ENCODE measurements at places on chromosomes 7 and 10.

DNA sequence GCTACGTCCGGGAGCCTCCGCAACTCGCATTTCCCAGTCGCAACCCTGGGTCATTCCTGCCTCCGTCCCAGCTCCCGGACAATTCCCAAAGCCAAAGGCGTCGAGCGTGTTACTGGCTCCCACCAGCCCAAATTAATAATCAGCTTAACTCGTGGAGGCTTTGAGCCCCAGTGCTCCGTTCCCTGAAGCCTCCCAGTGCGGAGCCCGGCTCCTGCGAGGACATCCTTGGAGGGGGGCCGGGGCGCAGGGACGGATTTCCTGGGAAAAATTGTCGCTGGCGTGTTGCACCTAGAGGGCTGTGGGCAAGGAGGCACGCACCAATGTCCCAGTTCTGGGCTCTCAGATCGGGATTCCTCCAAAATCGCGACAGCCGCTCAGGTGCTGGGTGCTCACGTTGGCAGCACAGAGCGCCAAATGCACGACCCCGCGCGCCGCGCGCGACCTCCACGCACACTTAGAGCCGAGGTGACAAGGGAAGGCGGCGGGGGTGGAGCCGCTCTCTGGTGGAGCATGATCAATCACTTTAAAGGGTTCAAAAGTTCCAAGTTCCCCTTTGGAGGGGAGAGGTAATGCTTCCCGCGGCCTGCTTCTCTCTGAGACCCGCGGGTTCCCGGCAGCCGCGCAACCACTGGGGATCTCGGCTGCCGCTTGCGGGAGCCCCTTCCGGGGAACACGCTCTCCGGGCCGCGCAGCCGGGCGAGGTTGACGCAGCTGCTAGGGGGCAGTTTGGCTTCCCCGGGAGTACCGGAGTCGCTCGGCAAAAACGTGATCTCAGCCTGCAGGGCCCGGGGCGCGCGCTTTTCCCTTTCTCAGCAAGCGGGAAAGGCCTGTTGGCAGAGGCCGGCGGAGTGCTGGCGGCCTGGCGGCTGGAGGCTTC lies 25.5 kb downstream of the SKIDA1 start:
- no peak for DNase-seq

DNA sequence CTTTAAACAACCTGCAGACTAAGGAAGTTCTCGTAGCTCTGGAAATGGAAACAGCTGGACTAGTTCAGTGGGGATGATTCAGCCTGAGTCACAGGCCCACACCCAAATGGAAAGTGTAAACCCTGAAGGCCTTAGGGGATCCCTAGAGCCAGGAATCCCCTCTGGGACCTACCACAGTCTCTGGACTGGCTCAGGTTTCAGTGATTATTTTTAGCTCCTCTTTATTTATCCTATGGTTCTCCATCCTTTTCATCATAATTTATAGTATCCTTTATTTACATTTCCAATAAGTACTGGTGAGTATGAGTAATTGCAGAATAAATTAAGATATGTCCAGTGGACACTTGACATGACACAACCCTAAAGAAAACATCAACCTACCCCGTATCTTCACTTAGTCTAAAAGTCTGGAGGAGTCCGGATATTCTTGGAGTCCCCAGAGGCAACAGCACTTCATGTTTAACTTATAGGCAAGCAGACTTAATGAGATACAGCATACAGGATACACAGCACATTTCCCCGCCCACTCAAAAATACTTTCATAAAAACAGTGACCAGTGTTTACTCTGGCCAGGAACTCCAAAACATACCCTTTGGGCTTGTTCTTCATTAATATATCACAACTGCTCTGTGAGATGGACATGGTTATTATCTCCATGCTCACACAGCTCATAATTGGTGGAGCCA lies 28.4 kb upstream of the SEMA3E start:
- peak; percentile 94 for DNase-seq

GRCh38 chr10:30781670-30782121 lies 152.1 kb upstream of the LYZL2 start:
- DNase-seq: no peak

- peak; percentile 13 for DNase-seq
Measured at GRCh38 chr7:6530626-6531491, 20.4 kb downstream of the GRID2IP start.

DNA sequence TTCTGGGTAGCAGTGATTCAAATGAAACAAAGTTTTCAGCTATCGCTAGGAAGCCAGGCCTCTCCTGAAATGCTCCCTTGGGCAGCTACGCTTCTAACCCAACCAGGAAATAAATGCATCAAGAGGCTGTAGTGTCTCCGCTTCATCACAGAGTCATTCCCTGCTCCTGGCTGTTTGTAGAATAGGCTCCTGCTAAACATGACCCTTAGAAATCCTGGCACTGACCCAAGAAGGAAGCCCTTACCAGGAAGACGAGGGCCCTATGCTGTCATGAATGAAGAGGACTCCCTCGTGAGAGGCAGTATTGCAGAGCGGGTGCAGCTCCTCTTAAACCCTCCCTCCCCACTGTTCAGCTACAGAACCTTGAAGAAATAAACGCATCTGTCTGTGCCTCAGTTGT lies 48.3 kb downstream of the NOD1 start:
- DNase-seq: peak; percentile 80

- DNase-seq: no peak
Measured at GRCh38 chr10:100715445-100716385, 29.7 kb upstream of the PAX2 start.

- DNase-seq: peak; percentile 47
Measured at GRCh38 chr10:13206546-13207443, 27.4 kb downstream of the UCMA start.

DNA sequence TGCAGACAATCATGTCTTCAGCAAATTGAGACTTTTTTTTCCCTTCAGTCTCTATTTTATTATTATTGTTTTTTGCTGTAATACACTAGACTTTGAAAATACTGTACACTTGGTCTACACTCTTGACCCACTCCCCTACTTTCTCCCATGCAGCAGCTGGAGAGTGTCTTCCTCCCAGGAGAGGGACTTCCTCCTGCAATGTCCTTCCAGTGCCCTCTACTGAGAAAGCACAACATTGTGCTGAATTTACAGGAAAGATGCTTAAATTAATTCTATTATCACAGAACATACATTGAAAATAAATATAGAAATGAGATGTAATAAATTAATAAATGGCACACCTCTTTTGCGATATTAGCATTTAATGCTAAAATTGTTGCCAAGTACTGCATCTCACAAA lies 411.3 kb downstream of the CCSER2 start:
- no peak for DNase-seq

DNA sequence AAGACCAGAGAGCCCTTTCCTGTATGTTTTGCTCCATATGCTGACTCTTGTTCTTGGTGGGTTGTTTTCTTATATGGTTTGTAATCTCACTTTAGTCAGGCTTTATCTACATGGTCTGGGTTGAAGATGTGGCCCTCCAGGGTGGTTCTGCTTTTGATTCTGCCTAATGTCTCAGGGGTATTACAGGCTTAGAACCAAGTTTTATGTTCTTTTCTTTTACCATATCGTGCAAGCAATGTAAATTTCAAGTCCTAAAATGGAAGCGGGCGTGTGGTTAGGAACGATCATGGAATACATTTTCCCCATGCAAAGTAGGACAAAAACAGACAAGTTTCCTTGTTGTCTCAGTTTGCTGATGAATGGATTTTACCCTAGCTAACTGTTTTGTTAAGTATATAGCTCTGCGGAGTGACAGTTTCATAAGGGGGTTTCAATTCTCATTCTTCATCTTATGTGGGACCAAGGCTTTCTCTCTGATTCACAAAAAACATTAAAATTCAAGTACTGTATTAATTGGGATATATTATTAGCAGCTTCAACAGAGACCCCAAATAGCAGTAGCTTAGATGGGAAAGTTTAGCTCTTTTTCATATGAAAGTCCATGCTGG lies 58.7 kb downstream of the MTURN start:
- no peak for DNase-seq

- DNase-seq: no peak
Measured at GRCh38 chr7:88919478-88920131, 124.1 kb upstream of the TEX47 start.

- peak; percentile 43 for DNase-seq
Measured at GRCh38 chr10:5976512-5977470, 552 bp downstream of the IL15RA start.

DNA sequence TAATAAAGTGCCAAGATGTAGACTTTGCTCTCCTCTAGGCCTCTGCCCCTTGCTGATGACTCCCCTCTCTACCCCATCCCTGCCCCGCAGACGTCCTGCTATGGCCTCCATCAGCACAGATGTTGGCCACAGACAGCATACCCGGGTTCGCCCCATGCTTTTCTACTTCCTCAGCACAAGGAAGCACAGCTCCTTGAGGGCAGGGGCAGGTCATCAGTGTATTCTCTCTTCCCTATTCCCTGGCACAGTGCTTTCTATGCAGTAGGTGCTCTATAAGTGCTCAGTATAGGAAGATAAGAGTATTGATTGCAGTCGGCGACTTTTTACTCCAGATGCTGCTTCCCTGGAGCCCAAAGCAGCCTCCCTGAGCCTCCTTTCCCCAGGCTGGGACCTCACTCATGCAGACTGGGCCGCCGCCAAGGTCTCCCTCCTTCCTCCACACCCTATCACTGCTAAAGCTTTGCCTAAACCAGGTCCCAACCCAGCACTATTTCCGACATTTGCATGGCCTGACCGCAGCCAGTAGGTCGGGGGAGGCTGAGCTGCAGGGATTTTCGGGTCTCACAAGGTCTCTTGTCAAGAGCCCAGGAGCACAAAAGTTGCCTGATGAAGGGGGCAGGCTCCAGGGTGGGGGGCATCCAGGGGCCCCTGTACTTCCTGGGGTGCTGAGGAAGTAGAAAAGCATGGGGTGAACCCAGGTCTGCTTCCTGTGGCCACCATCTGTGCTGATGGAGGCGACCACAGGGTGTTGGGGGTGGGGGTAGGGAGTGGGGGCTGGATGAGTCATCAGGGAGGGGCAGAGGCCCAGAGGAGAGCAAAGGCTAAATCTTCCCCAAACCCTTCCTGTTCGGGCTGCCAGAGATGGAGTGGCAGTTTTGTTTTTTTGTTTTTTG lies 8.0 kb downstream of the CALHM3 start:
- DNase-seq: no peak

GRCh38 chr10:30096564-30096963 lies 37.2 kb upstream of the JCAD start:
- no peak for DNase-seq

DNA sequence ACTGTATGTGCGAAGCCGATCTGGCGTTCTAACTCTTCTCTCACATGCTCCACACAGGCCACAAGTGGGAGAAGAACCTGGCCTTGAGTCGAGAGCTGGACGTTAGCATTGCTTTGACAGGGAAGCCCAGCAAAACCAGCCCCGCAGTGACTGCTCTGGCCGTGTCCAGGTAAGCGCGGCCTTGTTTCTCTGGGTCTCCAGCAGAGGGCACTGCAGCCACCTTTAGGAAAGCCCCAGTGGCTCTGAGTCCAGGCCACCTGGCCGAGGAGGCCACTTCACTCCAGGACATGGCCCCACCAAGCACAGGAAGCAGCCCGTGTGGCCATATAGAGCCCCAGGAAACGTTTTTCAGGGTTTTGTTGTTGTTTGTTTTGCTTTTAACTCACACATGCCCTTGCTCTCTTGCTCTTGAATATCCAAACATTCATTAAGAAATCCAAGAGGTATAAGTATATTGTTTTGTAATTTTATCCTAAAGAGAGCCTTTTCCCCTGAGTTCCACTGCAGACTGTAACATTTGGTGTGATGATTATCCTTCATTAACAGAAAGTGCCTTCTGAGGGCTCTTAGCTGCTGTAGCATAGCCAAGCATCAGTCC lies 41.8 kb upstream of the LRRC18 start:
- peak; percentile 28 for DNase-seq

- DNase-seq: no peak
Measured at GRCh38 chr10:119700321-119700954, 25.4 kb upstream of the INPP5F start.

DNA sequence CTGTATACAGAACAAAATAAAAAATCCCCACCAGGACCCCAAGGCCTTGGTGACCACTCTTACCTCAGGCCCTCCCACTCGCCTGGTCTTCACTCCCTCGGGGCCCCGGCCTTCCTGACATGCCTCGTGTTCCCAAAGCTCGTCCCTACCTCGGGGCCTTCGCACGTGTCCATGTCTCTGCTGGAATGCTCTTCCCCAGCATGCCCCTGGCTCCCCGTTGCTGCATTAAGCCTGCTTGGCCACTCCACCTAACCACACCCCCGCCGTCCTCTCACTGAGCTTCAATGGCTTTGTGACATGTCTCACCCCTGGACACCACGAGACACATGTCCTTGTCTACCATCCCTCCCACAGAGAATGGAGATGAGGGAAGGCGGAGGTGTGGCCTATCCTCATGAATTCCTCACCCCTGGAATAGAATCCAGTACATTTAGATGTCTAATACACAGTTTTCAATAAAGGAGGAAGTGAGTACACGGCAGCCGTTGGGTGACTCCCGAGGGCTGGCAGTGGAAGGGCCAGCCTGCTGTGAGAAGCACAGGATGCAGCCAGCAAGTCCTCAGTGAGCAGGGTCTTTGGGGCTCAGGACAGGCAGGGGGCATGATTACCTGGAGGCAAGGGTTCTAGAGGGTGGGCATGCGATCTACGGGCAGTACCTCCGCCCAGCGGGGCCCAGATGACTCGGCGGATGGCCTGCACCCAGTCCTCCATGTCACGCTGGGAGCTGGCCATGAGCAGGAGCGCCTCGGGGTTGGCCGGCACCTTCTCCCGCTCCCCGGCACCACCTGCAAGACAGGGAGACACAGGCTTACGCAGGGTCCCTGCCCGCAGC lies 125.7 kb downstream of the ARHGAP22 start:
- no peak for DNase-seq

DNA sequence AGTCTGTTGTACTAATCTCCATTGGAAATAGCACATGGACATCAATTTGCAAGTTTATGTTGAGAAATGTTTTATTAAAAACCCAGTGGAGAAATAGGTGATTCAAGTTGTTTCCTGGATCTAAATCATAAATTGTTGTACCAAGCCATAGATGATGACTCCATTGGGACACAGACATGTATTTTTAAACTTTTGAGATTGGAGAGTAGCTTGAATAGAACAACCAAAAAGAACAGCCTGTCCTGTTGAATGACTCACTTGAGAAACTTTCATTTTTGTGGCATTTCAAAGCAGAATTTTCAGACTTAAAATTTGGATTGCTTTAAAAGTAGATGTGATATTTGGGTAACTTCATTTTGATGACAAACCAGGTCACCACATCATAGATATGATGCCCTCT lies 197.5 kb downstream of the GPAM start:
- DNase-seq: no peak

DNA sequence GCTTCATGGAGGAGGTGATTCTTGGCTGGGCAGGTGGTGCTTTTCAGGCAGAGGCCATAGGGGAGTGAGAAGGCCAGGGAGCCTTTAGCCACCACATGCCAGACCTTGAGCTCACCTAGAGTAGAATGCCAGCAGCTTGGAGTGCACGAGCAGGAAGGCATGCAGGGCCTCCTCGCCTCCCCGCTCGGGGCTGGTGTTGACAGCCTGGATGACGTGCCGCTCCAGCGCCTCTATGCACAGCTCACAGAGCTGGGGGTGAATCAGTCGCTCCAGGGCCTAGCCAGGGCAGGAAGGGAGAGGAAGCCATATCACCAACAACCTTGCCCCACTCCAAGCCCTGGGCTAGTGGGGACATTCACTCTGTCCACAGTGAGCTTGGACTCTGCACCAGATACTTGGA lies 15.7 kb downstream of the HPS1 start:
- peak; percentile 27 for DNase-seq

GRCh38 chr7:94088560-94088959 lies 84.4 kb upstream of the BET1 start:
- no peak for DNase-seq

All from epithelial cell of esophagus (primary cell).